Kidney epithelial cell (primary cell): ENCODE measurements at places on chromosomes 3 and 15.

DNA sequence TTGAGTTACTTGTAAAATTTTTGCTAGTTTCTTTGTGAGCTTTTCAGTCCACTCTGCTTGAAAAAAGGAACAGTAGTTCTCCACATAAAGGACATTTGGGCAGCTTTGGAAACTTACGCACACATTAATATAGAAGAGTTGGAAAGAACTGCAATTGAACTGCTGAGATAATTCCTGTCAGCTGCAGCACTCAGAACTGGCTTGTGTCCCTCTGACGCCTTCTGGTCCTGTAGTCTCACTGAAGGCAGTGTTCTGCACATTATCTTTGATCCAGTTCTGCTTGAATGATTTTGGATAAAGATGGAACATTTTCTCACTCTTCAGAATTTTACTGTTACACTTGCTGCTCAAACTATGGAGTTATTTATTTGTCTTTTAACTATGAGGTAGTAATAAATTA, 901.9 kb downstream of the OTOL1 start:
- no peak for DNase-seq

DNA sequence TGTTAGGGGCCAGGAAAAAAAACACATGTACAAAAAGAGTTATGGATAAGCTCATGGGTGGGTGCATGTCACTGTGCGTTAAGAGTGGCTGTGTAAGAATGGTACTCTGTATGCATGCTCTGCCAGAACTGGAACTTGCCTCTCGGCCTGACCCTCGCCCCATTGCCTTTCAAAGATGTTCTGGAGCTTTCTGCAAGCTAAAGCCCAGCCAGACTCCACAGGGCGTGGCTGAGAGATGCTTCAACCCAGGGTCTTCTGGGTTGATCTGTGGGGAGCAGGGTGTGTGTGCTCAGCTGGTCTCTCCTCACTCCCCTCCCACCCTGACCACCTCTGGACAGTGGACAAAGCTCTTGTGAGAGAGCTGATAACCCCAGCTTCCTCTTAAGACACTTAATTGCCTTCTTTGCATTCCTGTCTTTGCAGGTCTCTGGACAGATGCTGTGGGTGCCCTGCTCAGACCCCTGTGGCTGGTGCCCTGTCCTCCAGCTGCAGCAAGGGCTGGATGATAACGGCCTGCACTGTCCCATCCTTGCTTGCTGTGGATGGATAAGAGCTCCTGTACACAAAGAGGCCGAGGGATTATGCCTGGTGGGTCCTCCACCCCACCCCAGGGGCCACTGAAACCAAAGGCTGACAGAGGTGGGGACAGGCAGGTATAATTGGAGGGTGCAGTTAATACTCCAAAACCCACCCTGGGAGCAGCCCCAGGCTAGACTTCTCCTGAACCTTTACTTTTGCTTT, 28.7 kb downstream of the ALDH1L1 start:
- no peak for DNase-seq

DNA sequence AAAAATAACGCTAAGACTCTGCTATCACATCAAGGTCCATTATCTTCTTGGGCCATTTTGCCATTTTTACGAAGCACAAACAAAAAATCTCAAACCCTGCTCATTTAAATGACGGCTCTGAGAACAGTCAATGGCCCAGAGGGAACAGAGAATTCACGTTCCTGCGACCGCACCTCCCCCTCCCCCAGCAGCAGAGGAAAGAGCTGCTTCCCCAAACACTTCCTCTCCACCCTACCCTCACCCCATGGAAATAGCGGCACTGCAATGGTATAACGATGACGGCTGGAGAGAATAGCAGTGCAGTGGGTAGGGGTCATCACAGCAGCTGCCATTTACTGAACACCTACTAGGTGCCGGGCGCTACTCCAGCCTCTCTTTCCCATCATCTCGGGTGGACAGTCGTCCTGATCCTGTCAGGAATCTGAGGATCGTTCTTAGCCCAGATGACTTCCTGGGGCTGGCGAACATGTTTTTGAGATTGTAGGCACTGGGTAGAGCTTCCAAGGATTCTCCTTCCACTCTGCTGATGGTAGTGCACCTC, 113.3 kb downstream of the IQSEC1 start:
- no peak for DNase-seq

DNA sequence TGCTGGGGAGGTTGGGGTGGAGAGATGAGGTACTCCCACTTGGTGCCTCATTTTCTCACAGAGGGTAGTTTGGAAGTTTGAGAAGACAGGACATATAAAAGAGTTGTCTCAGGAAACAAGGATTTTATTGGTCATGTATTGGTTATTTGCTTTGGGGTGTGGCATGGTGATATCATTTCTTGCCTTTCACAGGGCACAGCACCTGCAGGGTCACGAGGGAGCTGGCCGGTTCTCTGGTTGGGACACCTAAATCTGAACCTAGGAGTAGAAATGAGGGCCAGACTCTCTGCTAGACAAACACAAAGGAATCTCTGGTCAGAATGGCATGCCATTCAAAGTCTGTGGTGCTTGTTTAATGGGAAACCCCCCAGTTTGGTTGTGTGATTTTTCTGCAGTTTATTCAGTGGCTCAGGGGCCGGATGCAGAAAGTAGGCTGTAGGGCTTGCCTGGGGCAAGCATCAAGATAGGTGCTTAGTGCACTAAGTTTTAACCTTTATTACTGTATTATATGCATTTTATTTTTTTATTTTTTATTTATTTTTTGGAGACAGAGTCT, 237.7 kb upstream of the EIF1B start:
- DNase-seq = no peak

DNA sequence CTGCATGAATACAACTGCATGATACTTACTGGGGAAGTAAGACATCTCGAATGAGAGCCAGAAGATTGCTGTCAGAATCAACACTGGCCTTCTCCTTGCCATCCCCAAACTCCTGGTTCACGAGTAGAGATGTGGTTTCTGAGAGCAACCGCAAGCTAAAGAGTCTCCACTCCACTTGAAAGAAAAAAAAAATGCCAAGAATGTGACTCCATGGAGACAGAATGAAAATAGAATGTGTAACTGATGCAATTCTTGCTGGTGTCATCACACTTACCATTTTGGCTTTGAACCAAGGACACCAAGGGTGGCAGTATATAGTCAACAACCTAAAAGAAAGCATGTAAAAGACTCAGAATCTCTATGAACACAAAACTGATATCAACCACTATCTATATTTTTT, 280.4 kb downstream of the ULK4 start:
- DNase-seq = peak; percentile 89

DNA sequence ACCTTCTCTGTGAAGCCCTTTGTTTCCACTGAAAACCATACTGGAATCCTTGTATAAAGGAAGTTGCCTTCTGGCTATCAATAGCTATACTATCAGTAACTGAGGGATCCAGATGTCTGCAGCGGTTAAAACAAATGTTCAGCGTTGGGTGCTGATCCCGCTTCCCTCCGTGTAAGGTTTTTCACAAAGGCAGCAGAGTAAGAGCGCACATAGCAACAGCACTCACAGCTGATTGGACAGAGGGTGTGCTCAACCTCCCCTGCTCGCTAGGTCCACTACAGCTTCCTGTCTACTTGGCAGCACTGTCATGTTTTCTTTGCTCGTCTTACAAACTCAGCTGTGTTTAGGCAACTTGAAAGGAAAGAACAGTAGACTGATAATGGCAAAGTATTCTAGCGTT, 27.3 kb downstream of the ATOSA start:
- DNase-seq = peak; percentile 82

- no peak for DNase-seq
Observed at GRCh38 chr3:58434168-58434504, 504 bp upstream of the PDHB start.

DNA sequence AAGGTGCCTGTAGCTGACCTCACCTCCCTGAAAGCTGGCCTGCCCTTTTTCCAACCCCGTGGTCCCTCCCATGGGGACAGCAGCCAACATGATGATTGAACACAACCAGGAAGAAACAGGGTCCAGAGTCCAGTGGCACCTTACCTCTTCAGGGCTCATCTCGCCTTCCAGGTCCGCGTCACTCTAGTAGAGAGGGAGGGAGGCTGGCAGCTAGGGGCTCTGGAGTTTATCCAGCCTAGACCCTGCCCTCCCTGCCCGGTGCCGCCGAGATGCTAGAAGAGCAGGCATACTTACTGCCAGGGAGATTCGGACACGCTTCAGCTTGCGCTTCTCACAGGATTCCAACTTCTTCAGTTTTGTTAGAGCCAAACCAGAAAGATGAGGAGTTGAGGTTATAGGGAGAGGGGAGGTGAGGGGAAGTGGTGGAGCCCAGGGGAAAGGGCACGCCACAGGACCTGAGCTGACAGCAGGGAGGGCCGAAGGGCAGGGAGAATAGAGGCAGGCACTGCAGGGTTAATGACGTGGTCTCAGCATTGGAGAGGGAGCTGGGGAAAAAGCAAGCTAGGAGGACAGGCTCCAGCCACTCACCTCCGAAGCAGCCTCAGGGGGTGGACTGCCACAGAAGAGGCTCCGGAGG, 9.1 kb downstream of the CLCN2 start:
- no peak for DNase-seq

GRCh38 chr3:128787256-128788253, 61.6 kb downstream of the RAB7A start:
- peak; percentile 60 for DNase-seq

- peak; percentile 18 for DNase-seq
Observed at GRCh38 chr15:63436872-63437375, 55.3 kb upstream of the CA12 start.

GRCh38 chr3:55854494-55854893, 367.4 kb upstream of the WNT5A start:
- DNase-seq = no peak

DNA sequence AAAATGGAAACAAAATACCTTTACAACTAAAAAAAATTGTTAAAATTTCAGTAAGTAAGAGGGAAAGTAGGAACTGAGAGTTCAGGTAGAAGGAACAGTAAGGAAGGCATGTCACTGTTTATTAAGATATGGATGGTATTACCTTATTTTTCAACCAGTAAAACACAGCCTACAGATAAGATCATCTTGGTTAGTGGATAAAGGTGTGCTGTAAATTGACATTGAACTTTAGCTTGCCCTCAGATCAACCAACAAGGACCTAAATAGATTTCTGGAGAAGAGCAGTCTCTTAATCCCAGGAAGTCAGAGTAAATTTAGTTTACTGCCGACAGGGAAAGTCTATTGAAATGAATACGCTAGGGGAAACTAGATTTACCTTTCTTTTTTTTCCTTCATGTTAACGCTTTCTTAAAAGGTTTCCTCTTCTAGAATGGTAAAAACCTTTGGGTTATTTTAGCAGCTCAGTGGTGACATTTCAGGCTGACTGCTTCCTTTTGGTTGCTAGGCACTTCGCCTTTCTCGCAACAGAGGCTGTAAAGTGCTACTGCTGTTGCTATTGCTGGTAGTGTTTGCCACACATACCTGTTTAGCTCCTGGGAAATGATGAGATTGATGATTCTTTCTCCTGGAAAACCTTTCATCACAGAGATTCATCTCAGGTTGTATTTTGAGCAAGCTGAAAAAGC, 12.9 kb downstream of the DZIP3 start:
- DNase-seq = no peak

DNA sequence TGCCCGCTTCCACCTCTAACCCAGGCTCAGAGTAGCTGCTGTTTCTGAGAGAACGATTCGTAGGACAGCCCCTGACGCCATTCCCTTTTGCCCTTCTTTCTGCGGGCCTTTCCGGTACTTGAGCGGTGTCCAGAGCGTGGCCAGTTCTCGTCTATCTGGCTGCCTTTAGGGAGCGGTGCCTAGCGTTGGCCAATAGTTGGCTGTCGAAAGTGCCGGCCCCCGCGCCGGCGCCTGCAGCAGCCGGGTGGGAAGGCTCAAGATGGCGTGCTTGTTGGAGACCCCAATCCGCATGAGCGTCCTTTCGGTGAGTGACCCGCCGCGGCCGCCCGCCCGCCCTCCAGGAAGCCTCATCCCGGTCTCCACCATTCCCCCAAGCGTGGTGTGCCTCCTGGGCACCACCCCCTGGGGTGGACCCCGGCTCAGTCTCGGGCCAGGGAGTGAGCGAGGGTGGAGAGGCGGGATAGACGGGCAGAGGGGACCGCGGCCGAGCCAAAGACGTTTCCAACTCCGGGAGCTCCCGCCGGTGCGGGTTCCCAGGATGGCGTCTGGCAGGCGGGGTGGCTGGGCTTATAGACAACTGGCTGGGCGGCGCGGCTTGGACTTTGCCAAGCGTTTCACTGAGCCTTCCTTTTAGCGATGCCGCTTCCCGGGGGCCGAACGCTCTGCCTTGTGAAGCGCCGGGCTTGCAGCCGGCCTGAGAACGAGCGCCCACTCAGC, at the start of gene ARMC8:
Gene ARMC8 (plus strand): TSS at position 6 of the 717 bp plus-strand sequence. CDS start 254 bp downstream, at position 260.
- no peak for DNase-seq

GRCh38 chr3:155889212-155889611, 18.8 kb downstream of the GMPS start:
- no peak for DNase-seq

DNA sequence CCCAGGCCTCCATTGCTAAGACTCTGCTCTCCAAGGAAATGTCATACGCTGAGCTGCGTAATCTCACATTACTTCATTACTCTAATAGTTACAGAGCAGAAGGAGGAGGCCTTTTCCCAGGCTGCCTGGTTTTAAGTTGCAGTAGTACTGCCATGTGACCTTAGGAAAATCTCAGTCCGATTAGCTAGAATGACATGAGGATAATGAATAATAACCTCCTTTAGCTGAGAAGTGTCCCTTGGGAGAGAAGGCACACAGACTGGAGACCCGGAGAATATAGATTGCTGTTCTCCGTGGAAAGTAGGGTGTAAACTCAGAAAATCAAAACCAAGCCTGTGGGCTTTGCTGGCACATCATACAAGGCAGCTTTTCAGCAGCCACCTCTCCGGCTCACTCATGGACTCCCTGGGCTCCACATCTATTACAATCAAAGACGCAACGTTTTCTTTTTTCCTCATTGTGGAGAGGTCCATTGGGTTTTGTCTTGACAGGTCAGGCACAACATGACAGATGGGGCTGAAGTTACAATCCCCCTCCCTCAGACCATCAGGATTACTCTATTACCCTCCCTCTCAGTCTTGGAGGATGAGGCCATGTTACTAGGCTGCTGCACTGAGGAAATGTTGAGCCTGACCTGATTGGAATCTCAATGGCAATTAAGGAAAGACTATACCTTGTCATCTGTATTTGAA, 134.8 kb upstream of the MB21D2 start:
- no peak for DNase-seq

DNA sequence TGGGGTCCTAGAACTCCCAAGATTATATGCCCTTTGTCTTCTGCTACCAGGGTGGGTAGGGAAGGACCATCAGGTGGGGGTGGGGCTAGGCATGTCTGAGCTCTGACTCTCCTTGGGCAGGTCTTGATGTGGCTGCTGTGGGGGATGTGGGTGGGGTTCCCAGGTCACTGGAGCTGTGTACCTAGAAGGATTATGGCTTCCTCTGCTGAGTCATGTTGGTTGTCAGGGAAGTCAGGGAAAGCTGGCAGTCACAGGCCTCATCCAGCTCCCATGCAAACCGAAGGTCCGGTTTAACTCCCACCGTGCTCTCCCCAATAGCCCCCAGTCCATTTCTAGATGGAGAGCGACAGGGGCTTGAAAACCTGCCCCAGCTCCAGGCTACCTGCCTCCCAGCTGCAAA, 35.2 kb downstream of the EID1 start:
- DNase-seq = no peak
